PC-9 (cell line): ENCODE measurements at places on chromosomes 4 and X.

GRCh38 chr4:144499777-144500176 lies 146.2 kb upstream of the HHIP start:
- DNase-seq: no peak

DNA sequence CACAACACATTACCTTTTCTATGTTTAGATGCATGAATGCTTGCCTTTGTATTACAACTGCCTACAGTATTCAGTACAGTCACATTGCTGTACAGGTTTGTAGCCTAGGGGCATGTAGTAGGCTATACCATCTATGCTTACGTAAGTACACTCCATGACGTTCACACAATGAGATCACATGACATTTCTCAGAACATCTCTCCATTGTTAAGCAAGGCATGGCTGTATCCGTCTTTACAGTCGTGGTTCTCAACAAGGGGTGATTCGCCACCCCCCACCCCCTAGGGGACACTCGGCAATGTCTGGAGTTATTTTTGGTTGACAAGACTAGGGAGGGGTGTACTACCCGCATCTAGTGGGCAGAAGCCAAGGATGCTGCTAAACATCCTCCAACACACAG lies 12.1 kb downstream of the CD99L2 start:
- no peak for DNase-seq

DNA sequence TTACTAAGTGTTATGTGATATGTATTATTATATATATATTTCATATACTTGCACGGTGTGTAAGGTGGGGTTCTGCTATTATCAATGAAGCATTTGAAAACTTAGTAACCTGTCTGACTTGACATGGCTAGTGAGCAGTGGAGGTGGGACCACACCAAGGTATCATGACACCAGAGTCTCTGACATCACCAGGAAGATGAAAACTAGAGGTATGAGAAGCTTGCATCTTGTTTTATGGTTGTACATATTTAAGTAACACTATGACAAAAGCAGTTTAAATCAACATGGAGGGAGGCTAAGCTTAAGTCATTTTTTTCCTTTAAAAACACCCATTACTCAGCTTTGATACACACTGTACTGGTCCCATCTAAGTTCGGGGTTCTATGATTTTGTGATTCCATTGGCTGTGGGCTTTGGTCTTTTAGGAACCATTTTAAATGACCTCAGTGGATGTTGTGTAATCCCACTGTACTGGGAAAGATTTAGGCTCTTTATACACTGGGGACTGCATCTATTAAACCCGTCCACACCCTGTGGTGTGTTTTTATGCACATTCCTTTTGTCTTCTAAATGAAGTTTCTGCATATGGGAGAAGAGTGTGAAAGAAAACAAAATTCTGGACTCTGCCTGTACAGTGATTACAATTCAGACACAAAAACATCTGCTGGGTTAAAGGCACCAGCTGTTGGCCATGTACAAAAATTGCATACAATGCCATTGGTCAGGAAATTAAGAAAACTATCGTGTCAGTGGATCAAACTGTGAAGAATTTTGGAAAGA lies 570.6 kb downstream of the SPRY1 start:
- no peak for DNase-seq

GRCh38 chrX:48806081-48806480 lies 4.2 kb downstream of the HDAC6 start:
- DNase-seq: no peak

GRCh38 chr4:121126449-121127006 lies 37.6 kb downstream of the TNIP3 start:
- DNase-seq: no peak

- no peak for DNase-seq
Observed at GRCh38 chrX:20320461-20321159, 53.9 kb upstream of the RPS6KA3 start.
